GM19239 (cell line): ENCODE measurements at places on chromosomes 11 and 22.

DNA sequence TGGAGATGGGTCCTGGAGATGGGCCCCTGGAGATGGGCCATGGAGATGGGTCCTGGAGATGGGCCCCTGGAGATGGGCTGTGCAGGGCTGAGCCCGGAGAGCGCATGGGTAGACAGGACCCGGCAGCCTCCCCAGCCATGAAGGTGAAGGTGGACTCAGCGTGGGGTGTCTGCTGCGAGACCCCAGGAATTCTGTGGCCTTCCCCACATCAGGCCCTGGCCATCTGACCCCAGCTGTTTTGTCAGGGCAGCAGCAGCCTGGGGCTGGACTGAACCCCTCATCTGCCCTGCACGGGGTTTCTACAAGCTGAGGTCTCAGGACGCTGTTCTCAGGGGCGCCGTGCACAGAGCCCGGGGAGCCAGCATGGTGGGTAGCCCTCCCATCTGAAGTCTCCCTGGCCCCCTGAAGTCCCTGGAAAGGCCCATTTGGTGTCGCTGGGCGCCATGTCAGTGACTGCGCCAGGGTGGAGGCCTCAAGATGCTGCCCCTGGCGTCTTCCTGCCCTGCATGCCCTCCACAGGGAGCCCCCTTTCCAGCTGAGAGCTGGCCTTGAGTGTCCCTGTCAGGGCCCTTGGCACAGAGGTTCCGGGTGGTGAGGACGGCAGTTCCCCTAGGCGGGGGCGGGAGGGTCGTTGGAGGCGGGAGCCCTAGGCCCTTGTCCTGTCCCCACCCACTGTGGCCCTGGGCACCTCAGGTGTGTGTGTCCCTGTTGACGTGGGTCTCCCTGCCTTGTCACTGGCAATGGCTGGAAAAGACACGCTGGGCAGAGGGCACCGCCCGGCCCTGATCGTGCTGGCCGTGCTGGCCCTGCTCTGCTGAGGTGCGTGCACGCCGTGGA, 5.4 kb downstream of the BRSK2 start:
- DNase-seq = no peak

GRCh38 chr11:109939166-109939810, 153.9 kb upstream of the ZC3H12C start:
- DNase-seq = no peak

- DNase-seq = no peak
These were observed 39.6 kb downstream of the CUL5 start for GRCh38 chr11:108048269-108048668.

GRCh38 chr11:87031433-87032170, 6.1 kb upstream of the TMEM135 start:
- no peak for DNase-seq

DNA sequence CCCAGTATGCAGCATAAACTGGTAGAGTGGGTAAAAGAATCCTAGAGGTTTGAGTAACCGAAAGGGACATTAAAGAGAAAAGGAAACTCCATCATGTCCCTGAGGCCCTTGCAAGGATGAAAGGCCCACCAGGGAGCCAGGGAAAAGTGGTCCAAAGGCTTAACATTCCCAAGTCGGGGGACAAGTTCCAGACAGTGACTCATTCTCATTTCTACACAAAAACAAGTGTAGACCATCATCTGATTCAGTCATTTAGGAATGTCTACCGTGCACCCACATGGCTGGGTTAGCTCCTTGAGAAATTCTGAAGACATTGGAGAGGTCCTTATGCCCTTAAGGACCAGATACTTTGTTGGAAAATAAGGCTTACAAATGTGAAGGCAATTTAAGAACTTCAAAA, 4.8 kb upstream of the NOX4 start:
- no peak for DNase-seq

GRCh38 chr22:22558071-22558971, 744 bp downstream of the PRAME start:
- no peak for DNase-seq

DNA sequence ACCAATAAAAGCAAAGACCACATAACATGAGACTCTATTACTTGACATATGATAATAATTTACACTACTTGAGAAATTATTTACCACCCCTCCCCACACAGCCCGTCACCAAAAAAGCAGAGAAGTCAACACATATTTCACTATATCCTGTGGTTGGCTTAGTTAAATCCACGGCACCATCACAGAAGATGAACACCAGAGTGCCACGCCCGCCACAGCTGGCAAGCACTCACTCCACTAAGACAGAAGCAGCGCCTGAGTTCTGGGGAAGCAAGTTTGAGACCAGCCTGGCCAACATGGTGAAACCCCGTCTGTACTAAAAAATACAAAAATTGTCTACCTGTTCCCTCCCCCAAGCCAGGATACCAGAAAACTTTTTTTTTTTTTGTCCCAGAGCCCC, 53.1 kb downstream of the PACSIN2 start:
- no peak for DNase-seq

GRCh38 chr11:72724021-72724551, 28.1 kb downstream of the ARAP1 start:
- DNase-seq = no peak

DNA sequence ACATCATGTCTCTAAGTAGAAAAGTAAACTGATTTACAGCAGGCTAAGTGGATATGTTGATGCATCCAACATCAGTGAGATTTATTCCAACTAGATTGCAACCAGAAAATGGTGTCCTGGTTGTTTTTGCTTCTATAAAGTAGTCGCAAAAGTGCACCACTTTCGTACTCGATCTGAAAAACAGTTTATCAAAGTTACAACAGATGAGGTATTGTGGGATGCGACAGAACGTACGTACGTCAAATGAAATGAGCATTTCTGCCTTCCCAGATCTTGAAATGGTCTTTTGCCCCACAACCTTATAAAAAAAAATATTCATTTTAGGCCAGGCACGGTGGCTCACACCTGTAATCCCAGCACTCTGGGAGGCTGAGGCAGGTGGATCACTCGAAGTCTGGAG, 13.7 kb downstream of the GRAP2 start:
- DNase-seq = no peak
